SIG-M5 (cell line): ENCODE measurements at places on chromosomes 5 and 9.

DNA sequence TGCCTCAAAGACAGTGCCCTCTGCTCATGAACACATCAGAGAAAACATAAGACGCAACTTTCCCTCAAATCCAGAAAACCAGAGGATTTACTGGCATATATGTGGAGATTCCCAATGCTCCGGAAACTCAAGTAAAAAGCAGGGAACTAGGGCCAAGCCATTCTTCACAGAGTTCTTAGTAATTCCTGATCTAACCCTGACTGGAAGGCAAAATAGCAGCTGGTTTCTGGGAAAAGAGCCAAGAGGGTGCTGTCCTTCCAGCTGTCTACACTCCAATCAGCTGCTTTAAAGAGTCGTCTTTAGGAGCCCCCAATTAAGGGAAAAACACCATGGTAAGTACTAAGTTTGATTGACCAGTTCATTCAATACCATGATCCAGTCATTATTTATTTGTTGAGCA, 49.6 kb downstream of the GNA14 start:
- no peak for DNase-seq

- no peak for DNase-seq
Observed at GRCh38 chr5:115381911-115382662, 85.6 kb upstream of the CCDC112 start.

DNA sequence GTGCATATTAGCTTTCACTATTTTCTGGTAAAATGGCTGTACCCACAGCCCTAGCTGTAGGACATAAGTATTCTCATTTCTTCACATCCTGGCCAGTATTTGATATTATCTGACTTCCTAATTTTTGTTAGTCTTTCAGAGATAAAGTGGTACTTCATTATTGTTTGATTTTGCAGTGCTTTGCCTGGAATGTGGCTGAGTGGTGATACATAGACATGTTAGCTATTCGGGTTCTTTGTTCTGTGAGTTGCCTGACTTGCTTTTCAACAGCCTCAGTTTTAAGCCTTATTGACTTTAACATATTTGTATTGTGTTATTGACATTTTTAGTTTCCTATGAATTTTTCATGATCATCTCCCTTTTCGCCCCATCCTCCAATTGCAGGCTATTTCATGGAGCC, 161.1 kb downstream of the GABBR2 start:
- no peak for DNase-seq

GRCh38 chr9:16335788-16336580, 534.5 kb downstream of the BNC2 start:
- DNase-seq, result no peak

- no peak for DNase-seq
Observed at GRCh38 chr5:131392466-131393095, 128.7 kb downstream of the CDC42SE2 start.
